Germinal center (tissue), 1 donor: ENCODE measurements at places on chromosomes 6 and 20.
A peak's percentile ranks its signal among the peaks of the same experiment; 100 is the strongest.

- DNase-seq = peak; percentile 47
Observed at GRCh38 chr20:3430376-3431069, 23.1 kb upstream of the DNAAF9 start.

GRCh38 chr6:152634773-152635172 is 2.4 kb downstream of the SYNE1 start:
- no peak for DNase-seq

DNA sequence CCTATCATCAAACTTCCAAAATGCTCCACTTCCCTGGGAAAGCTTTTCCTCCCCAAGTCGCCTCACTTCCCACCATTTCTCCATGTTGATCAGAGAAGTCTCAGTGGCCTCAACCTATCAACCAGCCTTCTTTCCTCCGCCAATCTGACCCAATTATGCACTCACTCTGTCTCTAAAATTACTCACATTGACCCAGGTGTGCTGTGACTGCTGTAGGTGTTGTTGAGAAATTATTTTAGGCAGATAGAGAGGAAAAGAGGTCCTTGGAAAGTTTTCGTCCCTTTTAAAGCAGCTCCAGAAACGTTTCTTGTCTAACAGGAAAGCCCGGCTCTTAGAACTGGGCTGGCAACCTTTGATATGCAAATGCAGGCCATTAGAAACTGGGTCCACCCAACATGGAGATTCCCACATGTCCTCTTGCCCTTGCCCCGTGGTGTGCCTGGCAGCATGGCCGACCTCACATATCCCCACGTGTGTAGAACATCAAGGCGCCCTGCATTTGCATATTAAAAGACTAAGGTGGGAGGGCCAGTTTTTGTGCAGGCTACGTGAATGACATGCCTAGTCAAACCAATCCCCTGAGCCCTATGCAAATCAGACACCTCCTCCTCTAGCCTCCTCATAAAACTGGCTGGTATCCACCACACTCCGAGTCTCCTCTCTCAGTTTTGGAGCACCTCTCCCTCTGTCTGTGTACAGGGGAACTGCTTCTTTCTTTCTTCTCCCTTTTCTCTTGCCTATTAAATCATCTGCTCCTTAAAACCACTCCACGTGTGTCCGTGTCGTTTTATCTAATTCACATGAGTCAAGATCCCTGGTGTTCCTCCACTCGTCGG is 12.9 kb downstream of the IPCEF1 start:
- DNase-seq = no peak

DNA sequence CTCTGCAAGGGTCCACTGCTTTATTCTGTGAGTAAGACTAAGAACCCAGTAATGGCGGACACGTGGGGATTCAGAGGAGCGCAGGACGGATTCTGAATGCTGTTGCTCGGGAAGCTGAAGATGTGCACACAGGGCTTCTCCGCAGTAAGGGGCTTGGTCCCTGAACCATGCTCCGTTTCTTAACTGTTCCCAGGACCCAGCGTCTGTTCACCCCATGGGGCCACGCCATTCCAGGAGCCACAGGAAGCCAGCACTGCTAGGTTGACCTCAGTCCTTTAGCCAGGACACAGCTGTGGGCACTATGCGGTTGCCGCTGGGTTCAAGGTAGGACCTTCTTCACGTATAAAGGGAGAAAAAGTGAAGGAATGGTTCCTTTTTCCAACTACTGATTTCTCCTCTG is 59.8 kb downstream of the IRF4 start:
- DNase-seq = no peak

GRCh38 chr6:8225113-8225512 is 122.8 kb upstream of the EEF1E1 start:
- no peak for DNase-seq

DNA sequence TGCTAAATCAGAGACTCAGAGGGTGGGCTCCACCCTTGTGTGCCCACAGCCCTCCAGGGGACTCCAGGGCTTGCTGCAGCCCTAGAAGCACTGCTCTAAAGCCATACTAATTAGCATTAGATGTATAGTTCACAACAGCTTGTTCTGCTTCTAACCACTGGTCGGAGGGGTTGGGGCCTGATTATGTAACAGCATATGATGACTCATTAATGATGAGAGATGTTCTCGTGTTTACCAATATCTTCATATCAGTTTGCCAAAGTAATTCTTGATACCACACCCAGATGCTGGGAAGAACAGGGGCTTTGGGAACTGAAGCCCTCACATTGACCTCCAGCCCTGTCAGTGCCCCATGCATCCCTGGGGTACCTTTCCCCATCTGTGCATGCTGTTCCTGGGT is 104.1 kb upstream of the FOXA2 start:
- DNase-seq = no peak

DNA sequence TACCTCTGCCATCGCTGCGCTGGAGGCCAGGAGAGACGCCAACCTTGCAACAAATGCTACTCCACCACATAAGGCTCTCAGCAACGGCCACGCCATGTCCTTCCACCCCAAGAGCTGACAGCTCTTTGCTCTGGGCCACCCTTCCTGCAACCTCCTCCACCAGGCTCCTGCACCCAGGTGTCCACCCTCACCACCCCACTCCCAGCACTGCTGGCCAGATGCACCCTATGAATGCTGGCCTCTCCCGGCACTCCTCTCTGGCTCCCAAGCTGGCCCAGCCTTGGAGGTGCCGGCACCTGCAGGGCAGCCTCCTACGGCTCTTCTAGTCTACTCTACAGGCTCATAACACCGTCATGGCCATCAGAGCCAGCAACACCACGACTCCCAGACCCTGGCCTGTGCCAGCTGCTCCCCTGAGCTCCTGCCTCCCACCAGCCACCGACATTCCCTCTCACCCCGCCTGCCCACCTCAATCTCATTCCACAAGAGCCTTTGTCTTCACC is 11.2 kb downstream of the TAF4 start:
- no peak for DNase-seq

GRCh38 chr6:150079604-150080003 is 10.7 kb upstream of the ULBP3 start:
- DNase-seq = no peak

- no peak for DNase-seq
Observed at GRCh38 chr6:33935439-33936080, 131.8 kb upstream of the MLN start.

GRCh38 chr6:30533460-30534294 is 22.6 kb downstream of the GNL1 start:
- DNase-seq = no peak

DNA sequence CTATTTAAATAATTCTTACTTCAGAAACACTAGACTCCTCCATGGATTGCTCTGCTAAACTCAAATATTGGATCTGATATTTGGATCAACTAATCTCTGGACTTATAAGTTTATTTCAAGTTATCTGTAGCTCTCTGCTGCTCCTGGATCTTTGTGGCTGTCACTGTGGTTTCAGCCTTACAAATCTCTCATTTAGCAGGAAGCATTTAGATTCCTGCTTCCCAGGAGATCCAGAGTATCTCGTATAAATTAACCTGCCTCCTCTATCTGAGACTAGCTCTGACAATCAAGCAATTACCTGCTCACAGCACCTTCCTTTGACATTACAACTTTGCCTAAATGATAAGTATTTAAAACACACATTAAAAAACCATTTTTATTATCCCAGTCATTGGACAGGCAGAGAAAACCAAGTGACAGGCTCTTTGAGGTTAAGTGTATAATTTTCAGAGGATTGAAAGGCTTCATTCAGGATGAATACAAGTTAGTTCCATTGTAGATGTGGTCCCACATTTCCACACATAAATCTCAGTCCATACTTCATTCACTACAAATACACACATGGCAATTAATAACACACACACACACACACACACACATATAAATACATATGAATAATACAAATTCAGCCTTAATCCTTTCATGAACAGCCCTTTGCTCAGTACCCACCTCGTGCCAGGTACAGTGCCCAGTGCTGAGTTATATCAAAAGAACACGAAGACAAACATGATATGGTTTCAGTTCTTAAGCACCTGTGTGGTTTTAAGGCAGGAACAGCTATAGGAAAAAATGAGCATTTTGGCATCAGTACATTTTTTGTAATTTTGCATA is 55.5 kb upstream of the PLCB1 start:
- DNase-seq = no peak
